Spinal cord (tissue), 10 donors: ENCODE measurements at places on chromosomes 7 and 10. TPM values are rescaled to one million over a fixed set of nuclear protein-coding genes. Genes with fewer than 3 reads are reported as not detected.

GLI3 gene
- polyA plus RNA-seq: 8.7 TPM

WEE2 gene
- 0.53 TPM for polyA plus RNA-seq

DUS4L gene
- 16.3 TPM for polyA plus RNA-seq

AMPH gene
- polyA plus RNA-seq: 109 TPM

ZNF425 gene
- polyA plus RNA-seq: 6.3 TPM

SLC29A4 gene
- polyA plus RNA-seq: 53.8 TPM

PNLIPRP3 gene
- polyA plus RNA-seq: not detected

- DNase-seq: no peak
- no peaks in the 10 kb centered on the region for H3K36me3 ChIP-seq
- peaks cover 3% of the 10 kb centered on the region for H3K4me1 ChIP-seq
- no peak overlapping the region for H3K4me3 ChIP-seq
Observed at GRCh38 chr10:75648854-75649253, 217.4 kb downstream of the LRMDA start.

GRCh38 chr10:106566873-106567272, 597.6 kb downstream of the SORCS1 start:
- no peak overlapping the region for H3K4me3 ChIP-seq
- H3K27ac ChIP-seq: no peak overlapping the region
- H3K4me1 ChIP-seq: no peaks in the 10 kb centered on the region
- no peaks in the 10 kb centered on the region for H3K27me3 ChIP-seq
- DNase-seq: peak; percentile 72

GRCh38 chr10:69748621-69749020, 53.1 kb upstream of the COL13A1 start:
- H3K4me1 ChIP-seq: peaks cover 4% of the 10 kb centered on the region
- H3K27me3 ChIP-seq: no peaks in the 10 kb centered on the region
- H3K4me3 ChIP-seq: no peak overlapping the region
- H3K27ac ChIP-seq: no peak overlapping the region

GRCh38 chr10:109838592-109839244, 84.6 kb downstream of the XPNPEP1 start:
- H3K27me3 ChIP-seq: no peaks in the 10 kb centered on the region
- no peak overlapping the region for H3K27ac ChIP-seq
- H3K36me3 ChIP-seq: no peaks in the 10 kb centered on the region
- H3K4me3 ChIP-seq: no peak overlapping the region
- no peak for DNase-seq

- no peak overlapping the region for H3K27ac ChIP-seq
- H3K27me3 ChIP-seq: no peaks in the 10 kb centered on the region
- H3K4me1 ChIP-seq: peaks cover 7% of the 10 kb centered on the region
- H3K4me3 ChIP-seq: no peak overlapping the region
- no peak for DNase-seq
- H3K36me3 ChIP-seq: no peaks in the 10 kb centered on the region
Observed at GRCh38 chr10:112379635-112380296, 5.8 kb downstream of the ACSL5 start.

- no peak overlapping the region for H3K27ac ChIP-seq
- no peak for DNase-seq
- H3K27me3 ChIP-seq: no peaks in the 10 kb centered on the region
- no peak overlapping the region for H3K4me3 ChIP-seq
- no peaks in the 10 kb centered on the region for H3K4me1 ChIP-seq
Observed at GRCh38 chr7:134300988-134301387, 15.7 kb downstream of the SLC35B4 start.

GRCh38 chr10:114102256-114102655, 58.6 kb downstream of the ADRB1 start:
- H3K27ac ChIP-seq: no peak overlapping the region
- H3K27me3 ChIP-seq: peaks cover 22% of the 10 kb centered on the region
- H3K4me1 ChIP-seq: peaks cover 11% of the 10 kb centered on the region
- no peak overlapping the region for H3K4me3 ChIP-seq
